NCI-H1417 treated with DMSO at 0.1 percent for 48 hours (cell line): ENCODE measurements at places on chromosomes 3 and 15.

DNA sequence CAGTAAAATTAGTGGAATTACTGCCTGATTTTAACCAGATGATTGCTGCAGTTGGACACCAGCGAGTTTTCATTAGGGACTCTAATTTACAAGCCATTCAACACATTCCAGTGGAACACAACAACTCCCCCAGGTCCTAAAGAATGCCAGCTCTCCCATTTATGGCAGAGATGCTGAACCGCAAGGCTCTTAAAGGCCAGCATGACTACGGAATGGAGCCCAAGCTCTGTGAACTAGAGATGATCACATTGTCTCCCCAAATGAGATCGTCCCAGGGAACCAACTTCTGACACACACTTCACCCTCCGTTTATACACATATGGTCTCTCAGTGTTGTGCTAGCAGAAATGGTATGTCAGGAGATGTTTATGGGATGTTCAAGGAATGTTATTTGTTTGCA lies 446.2 kb upstream of the NR2F2 start:
- DNase-seq: no peak

DNA sequence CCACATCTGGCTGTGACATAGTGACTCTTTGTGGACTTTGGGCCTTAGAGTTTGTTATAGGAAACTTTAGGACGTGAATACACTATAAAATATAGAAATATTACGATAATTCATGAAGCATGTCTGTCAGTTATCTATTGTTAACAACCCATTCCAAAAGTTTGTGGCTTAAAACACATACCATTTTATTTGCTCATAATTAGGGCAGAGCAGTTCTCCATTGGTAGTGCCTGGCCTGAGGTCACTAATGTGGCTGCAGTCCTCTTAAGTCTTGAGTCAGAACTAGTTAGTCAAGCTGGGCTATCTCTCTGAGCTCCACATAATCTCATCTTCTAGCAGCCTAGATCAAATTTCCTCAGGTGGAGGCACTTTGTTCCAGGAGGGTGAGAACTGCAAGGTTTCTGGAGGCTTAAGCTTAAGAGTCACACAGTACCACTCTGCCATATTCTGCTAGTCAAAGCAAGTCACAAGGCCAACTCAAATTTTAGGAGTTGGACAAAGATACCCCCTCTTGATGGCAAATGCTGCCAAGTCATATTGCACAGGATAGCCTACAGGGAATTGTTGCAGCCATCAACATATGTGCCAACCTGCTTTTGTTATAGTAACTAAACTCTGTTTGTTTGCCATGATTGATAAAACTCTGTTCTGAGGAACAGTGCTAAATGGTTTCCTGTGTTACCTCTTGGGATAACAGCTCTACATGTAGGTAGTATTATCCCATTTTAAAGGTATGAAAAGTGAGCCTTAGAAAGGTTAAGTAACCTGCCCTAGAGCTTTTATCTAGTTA lies 8.7 kb downstream of the ATXN7 start:
- DNase-seq: no peak

DNA sequence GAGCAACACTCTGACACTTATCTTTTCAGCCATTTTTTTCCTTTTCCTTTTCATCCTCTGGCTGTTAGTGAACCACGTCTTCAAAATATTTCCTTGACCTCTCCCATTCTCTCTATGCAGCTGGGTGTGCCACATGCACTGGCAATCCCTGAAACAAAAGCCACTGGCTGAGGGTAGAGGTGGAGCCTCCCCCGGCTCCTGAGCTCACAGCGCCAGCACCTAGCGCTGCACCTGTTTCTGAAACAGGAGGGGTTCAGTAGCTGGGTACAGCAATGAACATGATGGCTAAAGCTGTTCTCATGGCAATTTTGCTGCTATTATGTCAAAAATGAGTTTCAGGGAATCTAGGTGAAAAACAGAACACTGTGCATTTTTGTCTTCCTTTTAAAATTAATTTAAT lies 314.7 kb upstream of the ATP10A start:
- DNase-seq: no peak

DNA sequence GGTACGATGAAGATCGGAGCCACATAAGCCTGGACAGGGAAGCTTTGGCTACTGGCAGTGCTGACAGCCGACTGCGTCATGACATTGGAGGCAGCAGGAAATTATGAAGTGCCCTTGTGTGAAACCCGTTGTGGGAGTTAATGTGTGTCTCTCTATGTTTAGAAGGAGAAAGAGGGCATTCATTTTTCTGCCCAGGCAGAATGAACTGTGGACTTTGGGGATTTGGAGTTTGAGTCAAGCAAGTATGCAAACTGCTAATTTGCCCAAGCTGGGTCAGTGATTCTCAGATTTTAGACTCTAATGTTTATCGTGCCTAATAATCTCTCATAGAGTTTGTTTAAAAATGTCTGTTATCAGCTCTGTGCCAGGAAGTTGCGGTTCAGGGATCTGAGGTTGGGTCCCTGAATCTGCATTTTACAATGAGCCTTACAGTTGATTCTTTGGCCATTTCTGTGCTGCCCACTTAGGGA lies 5.6 kb downstream of the CTXND1 start:
- DNase-seq: no peak

DNA sequence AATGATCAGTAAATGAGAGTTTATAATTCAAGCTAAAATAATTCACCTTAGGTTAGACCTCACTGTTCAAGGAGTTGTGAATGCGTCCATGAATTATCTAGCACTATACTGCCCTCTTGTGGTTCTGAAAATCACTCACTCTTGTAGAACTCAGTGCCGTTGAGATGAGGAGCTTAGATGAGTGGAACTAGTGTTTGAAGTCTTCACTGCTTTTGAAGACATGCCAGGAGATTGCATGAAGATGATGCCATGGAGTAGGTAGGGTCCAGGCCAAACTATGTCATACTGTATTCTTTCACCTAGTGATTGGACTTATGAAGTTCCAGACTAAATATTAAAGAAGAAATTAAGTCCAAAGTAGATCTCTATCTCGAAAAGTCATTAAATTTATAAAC lies 28.8 kb downstream of the LYSMD4 start:
- DNase-seq: peak; percentile 25

- DNase-seq: no peak
These were observed 35.2 kb downstream of the ABTB1 start for GRCh38 chr3:127707851-127708411.

DNA sequence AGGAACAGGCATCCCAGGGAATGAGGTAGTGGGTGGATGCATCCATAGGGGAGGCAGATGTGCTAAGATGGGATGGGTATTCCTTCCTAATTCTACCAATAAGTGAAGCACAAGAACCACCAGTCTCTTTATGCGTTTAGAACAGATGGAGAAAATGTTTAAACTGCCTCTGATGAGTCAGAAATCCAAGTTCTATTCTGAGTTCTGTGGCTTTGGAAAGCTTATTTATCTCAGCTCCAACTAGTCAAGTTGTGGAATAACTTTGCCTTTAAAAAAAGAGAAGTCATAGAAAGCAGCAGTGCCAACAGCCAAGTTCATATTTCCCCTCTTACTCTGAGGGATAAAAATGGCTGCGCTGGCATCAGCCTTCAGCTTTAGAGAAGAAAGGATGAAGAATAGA lies 761.7 kb downstream of the IGSF11 start:
- DNase-seq: no peak

DNA sequence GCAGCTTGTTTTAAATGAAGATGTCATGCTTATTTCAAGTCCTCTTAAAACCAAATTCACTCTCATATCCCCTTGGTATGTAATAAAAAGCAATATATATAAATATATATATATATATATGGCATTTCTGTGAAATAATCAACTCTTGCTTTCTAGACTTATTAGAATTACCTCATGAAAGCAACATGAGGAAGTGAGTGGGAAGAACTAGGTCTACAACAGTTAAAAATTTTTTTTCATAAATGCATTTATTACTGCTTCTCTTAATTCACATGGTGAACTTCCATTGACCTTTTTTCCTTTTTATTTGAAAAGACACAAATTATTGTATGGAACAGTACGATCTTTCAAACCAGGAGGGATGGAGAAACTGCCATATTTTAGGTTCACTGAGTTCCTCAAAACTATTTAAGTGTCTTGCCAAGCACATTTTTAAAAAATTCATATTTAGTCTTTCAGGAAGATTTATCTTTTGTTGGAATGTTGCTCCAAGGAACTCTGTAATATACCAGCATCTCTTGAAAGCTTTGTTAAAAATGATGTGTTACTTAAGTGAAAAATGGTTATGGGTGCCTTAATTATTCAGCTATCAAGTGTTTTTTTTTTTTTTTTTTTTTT lies 185.2 kb downstream of the GHSR start:
- no peak for DNase-seq

- no peak for DNase-seq
These were observed 81.4 kb upstream of the TPM1 start for GRCh38 chr15:62961134-62961533.

GRCh38 chr3:191975936-191976335 lies 515.0 kb downstream of the PYDC2 start:
- DNase-seq: no peak

- DNase-seq: no peak
These were observed 774.7 kb upstream of the NECTIN3 start for GRCh38 chr3:110296885-110297284.

GRCh38 chr15:71232411-71232810 lies 117.1 kb downstream of the THSD4 start:
- no peak for DNase-seq

- no peak for DNase-seq
These were observed 15.1 kb downstream of the MYZAP start for GRCh38 chr15:57606816-57607215.

- no peak for DNase-seq
These were observed 6.9 kb upstream of the PCSK6 start for GRCh38 chr15:101496198-101496986.

DNA sequence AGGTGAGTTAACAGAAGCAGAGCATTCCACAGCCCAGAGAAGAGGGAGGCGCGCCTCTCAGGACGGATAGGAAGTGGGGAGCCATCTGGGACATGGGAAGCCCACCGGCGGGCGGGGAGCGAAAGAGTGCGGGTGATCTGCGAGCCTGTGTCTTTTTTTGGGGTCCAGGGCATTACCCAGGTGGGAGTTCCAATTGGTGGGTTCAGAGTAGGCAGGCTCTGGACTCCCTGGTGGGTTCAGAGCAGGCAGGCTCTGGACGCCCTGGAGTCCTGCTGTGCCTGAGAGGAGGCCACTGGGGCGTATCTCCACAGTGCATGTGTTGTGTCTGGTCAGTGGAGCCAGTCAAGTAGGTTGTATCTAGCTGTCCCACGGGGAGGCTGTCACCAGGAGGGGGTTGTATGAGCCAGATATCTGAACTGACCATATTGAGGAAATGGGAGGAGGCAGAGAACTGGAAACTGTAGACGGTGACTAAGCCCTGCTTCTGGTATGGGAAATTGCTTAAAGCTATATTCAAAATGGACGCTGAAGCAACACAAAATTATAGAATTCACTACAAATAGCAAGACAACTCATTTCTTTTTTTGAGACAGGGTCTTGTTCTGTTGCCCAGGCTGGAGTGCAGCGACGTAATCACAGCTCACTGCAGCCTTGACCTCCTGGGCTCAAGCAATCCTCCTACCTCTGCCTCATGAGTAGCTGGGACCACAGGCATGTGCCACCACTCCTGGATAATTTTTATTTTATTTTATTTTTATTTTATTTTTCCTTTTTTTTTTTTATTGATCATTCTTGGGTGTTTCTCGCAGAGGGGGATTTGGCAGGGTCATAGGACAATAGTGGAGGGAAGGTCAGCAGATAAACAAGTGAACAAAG lies 34.5 kb upstream of the CHST2 start:
- no peak for DNase-seq

- DNase-seq: no peak
These were observed 56.1 kb downstream of the SLC12A8 start for GRCh38 chr3:125156456-125156855.

- DNase-seq: no peak
These were observed 66.6 kb upstream of the TAMM41 start for GRCh38 chr3:11913316-11913715.

- no peak for DNase-seq
These were observed 28.7 kb downstream of the TAMM41 start for GRCh38 chr3:11818033-11818432.

DNA sequence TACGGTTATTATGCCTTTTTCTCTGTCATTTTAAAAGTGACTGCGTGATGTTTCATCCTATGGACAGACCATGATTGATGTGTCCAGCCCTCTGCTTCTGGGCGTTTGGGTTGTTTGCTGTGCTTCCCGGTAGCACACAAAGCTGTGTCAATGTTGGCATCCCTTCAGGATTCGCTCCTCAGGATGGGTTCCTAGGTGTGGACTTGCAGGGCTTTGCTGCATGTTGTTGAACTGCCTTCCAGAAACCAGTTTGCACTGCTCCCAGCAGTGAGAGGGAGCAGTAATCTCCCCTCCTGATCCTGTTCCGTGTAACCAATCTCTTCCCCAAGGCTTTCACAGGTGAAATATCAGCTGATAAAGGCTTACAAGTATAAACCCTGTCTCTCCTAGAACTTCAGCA lies 787 bp downstream of the TRPM1 start:
- no peak for DNase-seq

GRCh38 chr3:129606636-129607390 lies at the start of gene PLXND1:
PLXND1 (minus strand) TSS chr3:129606676; CDS start chr3:129606639, 37 bp downstream.
- no peak for DNase-seq

- DNase-seq: no peak
These were observed 73.4 kb downstream of the CCK start for GRCh38 chr3:42192334-42193200.

DNA sequence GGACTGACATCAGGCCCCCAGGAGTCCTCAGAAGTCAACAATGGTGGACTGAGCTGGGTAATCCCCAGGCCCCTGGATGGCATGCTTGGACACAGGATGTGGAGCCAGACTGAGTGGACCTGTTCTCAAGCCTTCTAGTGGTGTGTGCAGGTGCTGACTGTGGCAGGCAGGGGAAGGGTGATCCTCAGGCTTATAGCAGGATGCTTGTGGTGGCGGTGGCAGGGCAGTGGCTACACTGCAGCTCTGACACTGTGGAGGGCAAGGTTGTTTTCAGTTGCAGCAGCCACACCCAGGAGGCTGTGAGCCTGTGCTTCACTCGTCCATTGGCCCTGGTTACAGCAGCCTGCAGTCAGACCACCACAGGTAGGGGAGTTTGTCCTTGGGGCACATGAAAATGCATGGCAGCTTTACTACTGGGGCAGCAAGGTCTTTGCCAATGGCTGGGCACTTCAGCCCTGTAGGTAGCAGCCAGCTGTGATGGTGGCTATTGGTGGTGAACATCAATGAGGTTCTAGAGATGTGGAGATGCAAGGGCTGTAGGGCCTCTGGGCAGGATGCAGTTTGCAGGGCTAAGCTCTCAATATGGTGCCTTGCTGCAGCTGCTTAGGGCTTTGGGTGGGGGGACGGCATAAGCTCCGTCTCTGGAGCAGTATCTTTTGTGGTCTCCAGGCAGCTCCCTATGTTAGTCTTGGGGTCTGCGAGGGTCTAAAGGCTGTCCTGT lies 17.5 kb upstream of the MYO5A start:
- DNase-seq: no peak

- no peak for DNase-seq
These were observed 129.0 kb upstream of the SLC7A14 start for GRCh38 chr3:170714562-170715535.

- no peak for DNase-seq
These were observed 190.8 kb downstream of the ADAMTSL3 start for GRCh38 chr15:83844742-83845141.

GRCh38 chr3:140521751-140522445 lies 156.0 kb upstream of the TRIM42 start:
- no peak for DNase-seq

GRCh38 chr15:39415634-39416033 lies 165.2 kb upstream of the THBS1 start:
- DNase-seq: no peak
